ENCODE measurements at places on chromosomes 4 and X.

DNA sequence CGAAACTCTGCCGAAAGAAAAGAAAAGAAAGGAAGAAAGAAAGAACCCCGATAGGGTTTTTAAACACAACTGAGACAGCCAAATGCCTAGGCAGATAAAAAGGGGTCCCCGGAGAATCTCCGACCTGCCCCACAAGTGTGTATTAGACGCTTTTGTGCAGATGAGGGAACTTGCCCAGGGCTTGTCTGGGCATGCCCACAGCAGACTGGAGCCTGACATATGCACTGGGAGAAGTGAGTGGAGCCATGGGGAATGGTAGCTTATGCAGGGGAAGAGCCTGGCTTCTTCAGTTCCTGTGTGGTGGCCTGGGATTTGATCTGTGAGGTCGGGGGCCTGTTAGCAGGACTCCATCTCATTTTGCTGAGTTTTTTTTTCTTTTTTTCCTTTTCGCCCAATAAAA, 199.0 kb downstream of the GPC3 start:
- DNase-seq: no peak

DNA sequence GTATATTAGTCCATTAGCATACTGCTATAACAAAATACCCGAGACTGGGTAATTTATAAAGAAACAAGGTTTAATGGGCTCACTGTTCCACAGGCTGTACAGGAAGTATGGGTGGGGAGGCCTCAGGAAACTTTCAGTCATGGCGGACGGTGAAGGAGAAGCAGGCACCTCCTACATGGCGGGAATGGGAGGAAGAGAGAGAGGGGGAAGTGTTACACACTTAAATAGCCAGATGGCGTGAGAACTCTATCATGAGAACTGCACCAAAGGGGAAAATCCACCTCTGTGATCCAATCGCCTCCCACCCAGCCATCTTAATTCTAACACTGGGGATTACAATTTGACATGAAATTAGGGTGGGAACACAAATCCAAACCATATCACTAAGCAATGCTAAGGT, 98.9 kb upstream of the SH3RF1 start:
- DNase-seq: no peak

DNA sequence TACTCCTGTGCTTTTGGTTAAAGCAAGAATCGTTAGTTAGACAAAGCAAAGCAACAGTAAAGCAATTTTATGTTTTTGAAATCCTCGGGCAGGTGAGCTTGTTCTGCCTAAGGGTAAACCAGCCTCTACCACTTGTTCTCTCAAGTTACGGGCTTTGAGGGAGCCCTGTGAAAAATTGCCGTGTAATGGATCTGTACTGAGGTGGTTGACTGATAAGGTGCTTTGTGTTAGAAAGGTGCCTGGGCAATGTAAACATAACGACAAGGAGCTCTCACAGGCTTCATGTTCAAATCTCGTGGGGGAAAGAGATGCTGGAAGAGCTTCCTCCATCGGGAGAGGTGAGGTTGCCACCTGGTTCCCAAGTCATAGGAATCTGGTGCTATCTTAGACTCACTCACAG, 111.8 kb downstream of the TRAPPC11 start:
- no peak for DNase-seq

DNA sequence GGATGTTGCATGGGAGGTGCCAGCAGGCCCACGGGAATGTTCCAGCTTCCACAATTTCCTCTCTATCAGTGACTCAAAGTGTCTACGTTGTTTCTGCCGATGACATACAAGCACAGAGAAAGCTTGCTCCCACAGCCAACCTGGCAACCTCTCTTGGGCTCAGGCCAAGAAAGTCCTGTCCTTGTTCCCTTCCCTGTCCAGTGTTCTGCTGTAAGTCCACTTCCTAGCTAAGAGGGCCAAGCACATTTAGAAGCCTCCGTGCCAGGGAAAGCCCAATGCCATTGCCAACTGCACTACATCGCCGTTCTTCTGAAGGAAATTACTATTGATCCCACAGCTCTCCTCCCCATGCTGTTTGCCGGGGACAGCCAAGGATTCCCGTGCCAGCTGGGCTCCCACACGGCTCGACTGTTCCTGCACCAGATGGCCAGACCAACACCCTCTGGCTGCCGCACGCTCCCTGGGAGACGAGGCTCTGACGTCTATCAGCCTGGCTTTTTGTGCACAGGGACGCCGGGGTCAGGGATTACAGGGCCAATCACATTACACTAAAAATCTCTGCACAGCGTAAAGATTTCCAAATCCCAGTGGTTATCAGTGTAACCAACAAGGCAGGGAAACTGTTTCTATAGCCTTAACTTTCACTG, 284.0 kb downstream of the BCOR start:
- DNase-seq: peak; percentile 50

- no peak for DNase-seq
Observed at GRCh38 chrX:3521396-3521795, 174.9 kb upstream of the MXRA5 start.

DNA sequence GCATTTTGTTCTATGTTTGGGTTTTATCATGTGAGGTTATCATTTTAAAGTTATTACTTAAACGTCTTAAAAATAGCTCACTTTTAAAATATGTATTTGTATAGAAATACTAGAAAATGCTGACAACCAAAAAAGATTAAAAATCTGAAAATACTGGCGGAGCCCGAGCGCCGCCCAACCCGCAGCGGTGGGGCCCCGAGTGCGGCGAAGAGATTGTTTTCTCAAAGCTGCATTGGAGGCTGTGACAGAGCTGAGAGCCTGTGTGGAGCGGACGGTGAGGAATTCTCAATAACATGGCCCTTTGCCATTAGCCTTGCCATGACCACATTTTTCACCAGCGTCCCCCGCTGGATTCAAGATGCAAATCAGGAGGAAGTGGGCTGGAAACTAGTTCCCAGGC, 255.4 kb downstream of the NKX6-1 start:
- DNase-seq: no peak

DNA sequence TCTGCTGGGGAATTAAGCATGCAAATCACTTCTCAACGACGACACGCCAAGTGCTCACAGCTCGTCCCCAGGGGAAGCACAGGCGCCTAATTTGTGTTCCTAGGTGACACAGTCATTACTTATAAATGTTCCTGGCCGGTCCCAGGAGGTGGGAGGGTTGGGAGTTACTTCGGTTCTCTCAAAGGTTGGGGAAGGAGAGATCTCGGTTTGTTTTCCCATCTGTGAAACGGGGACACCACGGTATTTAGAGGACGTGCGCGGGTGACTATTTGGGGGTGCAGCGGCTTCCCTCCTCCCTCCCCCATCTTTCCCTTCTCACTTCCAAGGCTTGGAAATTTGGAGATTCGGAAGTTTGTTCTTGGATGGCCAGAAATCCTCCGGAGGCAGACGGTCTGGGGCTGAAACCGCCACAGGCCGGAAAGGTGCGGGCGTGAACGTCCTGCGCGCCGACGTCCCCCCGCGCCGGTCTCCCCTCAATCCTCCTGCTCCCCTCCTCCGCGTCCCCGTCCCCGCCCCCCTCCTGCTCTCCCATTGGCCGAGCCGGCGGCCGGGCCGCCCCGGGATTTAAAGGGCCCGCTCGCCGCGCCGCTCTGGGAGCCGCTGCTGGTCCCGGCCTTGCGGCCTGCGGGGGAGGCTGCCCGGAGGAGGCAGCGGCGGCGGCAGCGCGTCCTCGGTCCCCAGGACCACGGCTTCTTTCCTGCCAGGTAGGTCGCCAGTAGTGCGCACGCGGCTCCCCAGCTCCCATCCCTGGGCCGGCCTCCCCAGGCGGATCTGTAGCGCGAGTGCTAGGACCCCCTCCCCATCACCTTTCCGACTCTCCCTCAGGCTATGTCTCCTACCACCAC, at the start of gene PORCN:
TSS of gene PORCN (plus strand) at position 593 of the 845 bp plus-strand sequence. CDS start 829 bp downstream, outside the sequence.
- DNase-seq: peak; percentile 87

- peak; percentile 29 for DNase-seq
Observed at GRCh38 chrX:111352424-111352823, 59.6 kb downstream of the DCX start.

DNA sequence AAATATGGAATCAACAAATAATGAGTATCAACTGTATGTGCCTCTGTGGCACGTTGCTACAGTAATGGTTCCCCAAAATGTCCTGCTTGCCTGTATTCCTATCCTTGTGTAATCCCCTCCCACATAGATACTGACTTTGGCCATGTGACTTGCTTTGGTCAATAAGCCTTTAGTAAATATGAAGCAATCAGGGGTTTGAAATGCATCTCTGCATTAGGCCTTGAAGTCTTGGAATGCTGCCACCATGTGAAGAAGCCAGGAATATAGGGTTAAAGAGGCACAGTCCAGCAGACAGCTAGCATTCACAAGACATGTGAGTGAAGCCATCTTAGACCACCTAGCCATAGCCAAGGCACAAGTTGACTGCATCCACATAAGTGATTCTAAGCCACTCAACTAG, 190.9 kb downstream of the GABRB1 start:
- DNase-seq: no peak

- no peak for DNase-seq
Observed at GRCh38 chrX:82675104-82675503, 833.0 kb upstream of the POU3F4 start.

DNA sequence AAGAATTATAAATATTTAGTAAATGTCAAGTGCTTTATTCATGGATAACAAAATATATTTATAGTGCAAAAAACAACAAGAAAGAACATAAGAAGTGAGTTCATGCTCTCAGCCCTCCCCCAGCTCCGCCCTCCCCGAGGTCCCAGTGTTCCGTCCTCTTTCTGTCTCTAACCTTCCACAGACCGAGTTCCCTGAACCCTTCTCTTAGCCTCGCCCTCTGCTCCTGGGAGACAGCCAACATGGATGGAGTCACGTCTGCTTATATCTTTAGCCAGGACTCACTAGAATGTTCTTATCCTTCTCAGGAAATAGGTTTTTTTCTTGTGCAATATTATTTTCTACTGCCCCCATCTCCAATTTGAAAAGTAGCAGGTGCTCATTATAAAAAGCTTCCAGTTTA, 40.1 kb upstream of the HELT start:
- peak; percentile 49 for DNase-seq

- DNase-seq: no peak
Observed at GRCh38 chr4:165906272-165906671, 33.2 kb downstream of the TLL1 start.

GRCh38 chr4:35189988-35190613, 1054.2 kb downstream of the ARAP2 start:
- no peak for DNase-seq

DNA sequence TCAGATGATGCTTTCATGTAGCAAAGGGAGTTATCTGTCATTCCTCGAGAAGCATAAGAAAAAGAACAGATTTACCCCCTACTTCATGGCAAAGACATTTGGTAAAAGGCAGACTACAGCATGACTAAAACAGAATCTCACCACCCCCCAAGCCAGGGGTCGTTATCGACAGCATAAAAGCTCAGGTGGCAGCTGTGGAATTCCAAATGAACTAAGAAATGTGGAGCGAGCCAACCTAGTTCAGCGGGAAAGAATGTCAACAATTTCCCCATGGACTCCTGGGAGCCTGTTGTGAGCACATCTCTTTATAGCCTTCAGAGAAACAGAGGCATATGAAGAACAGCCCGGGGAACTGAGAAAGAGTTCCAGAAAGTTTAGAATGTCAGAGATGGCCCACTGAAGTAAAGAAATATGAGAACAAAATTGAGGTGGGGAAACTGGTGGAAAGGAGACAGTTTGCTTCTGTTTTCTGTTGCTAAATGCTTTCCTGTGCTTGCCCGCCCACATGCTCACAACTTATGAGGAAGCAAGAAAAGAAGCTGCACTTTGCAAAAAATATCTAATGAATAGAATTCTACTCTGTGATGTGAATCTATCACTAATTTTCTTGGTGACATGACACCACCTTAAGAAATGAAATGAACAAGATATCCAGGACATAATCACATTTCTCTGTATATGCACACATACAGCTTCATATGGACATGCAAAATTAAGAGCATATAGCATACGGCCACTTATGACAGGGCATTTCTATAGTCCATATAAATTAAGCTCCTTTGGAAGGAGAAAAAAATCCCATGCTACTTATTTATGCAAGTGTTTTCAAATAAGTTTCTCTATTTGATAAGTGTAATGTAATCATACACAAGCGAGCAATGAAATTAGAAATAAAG, 135.3 kb upstream of the MID1 start:
- no peak for DNase-seq

DNA sequence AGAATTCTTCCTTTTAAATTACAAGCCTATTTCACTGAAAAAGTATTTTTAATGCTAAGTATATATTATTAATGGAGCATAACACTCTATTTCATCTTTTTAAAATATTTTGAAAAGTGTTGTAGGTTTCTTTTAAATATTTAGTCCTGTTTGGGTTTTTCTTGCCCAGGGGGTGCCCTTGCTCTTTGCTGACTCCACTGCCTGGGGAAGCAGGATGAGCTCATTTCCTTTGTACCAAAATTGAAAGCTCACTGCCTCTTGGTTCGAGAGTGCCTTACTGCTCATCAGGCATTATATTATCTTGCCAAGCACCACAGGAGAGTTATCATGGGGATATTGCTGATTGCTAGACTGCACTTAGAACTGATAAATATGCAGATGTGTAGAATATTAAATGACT, 819.2 kb downstream of the PCDH18 start:
- DNase-seq: no peak

DNA sequence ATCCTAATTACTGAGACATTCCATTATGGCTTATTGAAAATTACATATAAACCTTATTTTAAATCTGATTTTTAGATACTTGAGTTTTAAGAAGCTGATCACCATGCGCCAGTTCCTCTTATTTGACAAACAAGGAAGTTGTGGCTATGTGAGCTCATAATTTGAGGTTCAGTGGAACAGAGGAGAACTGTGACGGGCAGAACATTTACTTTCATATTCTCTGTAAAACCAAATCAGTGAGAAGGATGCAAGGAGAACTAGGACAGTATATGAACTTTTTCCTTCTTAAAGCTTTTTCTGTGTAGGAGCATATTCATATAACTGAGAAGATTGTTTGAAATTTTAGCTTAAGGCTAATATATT, 25.3 kb downstream of the STIM2 start:
- DNase-seq: no peak

GRCh38 chrX:989959-990510, 222.4 kb downstream of the CRLF2 start:
- DNase-seq: peak; percentile 88

GRCh38 chr4:158013858-158014257, 159.0 kb downstream of the GASK1B start:
- DNase-seq: no peak

GRCh38 chrX:154731184-154731583, 19.7 kb downstream of the GAB3 start:
- DNase-seq: no peak

- DNase-seq: no peak
Observed at GRCh38 chr4:48445704-48446103, 37.4 kb upstream of the SLC10A4 start.

DNA sequence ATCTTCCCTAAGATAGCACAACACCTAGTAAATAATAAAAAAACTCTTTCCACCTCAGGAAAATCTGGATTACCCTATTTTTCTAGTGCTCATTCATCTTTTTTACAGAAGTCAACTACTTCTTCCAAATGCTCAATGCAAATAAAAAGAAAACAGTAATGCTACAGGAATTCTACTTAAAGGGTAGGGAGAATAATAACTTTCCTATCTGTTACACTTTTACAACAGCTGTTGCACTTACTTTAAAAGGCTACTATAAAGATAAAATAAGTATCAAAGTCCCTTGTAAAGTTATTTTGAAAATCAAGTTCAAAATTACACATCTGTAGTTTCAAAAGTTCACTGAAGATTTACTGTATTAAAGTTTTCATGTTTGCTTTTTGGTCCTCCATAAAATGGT, 37.6 kb downstream of the THOC2 start:
- DNase-seq: no peak

GRCh38 chr4:96317891-96318290, 478.0 kb downstream of the PDHA2 start:
- no peak for DNase-seq

GRCh38 chrX:23786268-23786815, 3.4 kb downstream of the SAT1 start:
- DNase-seq: no peak

Data from left colon (tissue), 2 donors.